ENCODE measurements at places on chromosomes 6 and 20.

GRCh38 chr6:131048933-131049515, 14.0 kb downstream of the EPB41L2 start:
- no peak for DNase-seq

DNA sequence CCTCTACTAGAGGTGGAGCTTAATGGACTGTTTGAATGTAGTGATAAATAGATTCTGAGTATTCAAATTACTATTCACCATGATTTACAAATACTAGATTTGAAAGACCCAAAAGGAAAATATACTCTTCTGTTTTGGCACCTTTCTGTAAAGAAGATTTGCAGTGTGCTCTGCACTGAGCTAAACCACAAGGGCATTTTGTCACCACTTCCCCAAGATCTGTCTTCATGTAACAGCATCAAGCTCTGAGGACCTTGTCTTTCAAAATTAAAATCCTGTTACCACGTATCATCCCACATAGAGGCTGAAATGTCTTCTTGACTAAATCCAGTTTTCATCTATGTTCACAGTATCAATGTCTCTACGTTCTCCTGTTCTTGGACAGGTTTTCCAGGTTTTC, 3.3 kb upstream of the PGK2 start:
- DNase-seq, result no peak

GRCh38 chr20:2775139-2775538, 25.3 kb downstream of the CPXM1 start:
- no peak for DNase-seq

GRCh38 chr6:147530132-147531060, 21.9 kb downstream of the SAMD5 start:
- DNase-seq, result peak; percentile 9

- no peak for DNase-seq
Measured at GRCh38 chr6:13099771-13100170, 228.6 kb downstream of the TBC1D7 start.

Measured in T1000 (cell line).